ENCODE measurements at places on chromosomes 7 and 10. TPM values are rescaled to one million over a fixed set of nuclear protein-coding genes. Genes with fewer than 3 reads are reported as not detected.
A peak's percentile ranks its signal among the peaks of the same experiment; 100 is the strongest.

- H3K4me1 ChIP-seq, result no peaks in the 10 kb centered on the region
- peaks cover 55% of the 10 kb centered on the region for H3K36me3 ChIP-seq
- H3K27ac ChIP-seq, result no peak overlapping the region
- no peak for DNase-seq
These were observed 24.9 kb downstream of the RCC1L start for GRCh38 chr7:75048435-75049379.

GRCh38 chr7:104272767-104273384 is 55.5 kb upstream of the LHFPL3 start:
- no peaks in the 10 kb centered on the region for H3K27me3 ChIP-seq
- no peak overlapping the region for H3K4me3 ChIP-seq
- H3K36me3 ChIP-seq, result no peaks in the 10 kb centered on the region

DNA sequence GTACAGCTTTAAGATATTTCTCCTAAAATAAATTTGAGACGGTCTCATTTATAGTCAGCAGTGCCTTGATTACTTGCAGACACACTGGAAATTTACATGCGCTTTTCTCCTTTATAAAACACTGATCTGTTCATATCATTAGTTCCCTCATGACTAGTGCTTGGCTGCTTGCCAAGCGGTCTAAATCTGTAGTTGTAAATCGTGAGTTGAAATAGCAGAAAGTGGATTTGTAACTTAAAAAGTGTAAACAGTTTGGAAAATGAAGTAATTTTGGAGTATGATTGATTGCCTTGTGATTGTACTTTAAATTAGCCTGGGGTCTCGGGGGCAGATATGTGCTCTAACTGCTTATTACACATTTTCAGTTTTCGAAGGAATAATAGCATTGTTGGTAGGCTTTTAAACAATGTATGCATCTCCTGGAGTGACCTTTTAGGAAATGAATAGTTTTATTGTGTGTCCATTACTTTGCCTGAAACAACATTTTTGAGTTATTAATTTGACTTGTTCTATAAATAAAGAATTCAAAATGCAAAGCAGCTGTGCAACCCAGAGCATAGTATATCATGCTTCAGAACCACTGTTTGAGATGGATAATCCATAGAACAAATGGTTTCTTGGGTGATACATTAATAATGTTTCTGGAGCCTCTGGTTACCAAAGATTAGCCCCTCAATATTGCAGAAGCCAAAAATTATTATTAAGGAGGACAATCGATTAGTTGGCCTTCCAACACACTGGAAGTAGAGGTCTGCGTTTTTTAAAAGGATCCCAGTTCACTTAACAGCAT is 73.3 kb downstream of the ARID5B start:
- H3K4me3 ChIP-seq, result no peak overlapping the region
- H3K36me3 ChIP-seq, result no peaks in the 10 kb centered on the region
- H3K27me3 ChIP-seq, result no peaks in the 10 kb centered on the region
- no peak overlapping the region for H3K27ac ChIP-seq
- DNase-seq, result no peak

- H3K27me3 ChIP-seq, result no peaks in the 10 kb centered on the region
- H3K27ac ChIP-seq, result no peak overlapping the region
- no peak for DNase-seq
These were observed 9.7 kb upstream of the SMIM30 start for GRCh38 chr7:113128031-113128430.

DNA sequence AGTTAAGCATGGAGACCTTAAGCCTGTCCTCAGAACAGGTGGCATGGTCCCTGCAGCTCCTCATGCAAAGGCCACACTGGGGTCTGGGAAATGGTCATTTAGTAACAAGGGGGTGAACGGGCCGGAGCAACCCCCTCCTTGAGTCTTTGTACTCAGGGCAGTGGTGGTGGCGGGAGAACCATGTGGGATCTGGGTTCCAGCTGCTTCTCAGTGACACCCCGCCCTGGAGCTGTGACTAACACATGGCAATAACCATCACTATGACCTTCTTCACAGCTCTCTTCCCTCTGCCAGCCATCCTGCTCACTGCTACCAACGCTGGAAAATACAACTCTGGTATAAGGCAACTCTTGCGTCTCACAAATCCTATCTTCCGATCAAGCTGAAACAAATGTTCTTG is 203.4 kb upstream of the FRMD4A start:
- no peak for DNase-seq

DNA sequence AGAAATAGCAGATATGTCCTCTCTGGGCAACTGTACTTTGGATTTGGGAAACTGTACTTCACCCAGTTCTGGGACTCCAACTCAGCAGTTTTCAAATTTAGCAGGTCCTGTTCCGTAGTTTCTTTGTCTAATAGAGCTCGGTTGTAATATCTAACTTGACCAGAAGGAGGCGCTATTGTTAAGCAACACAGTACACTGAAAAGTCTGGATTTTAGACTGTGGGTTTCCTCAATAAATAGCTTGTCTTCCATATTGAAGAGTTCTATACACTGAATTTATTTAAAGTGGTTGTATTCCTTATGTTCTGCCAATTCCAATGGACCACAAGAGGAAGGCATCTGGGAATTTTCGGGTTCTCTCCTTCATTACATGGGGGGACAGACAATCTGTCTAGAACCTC is 39.8 kb downstream of the ELFN1 start:
- no peak for DNase-seq
- H3K4me3 ChIP-seq, result no peak overlapping the region
- H3K27me3 ChIP-seq, result peaks cover 3% of the 10 kb centered on the region
- no peaks in the 10 kb centered on the region for H3K4me1 ChIP-seq

GRCh38 chr10:4749271-4749574 is 76.8 kb upstream of the AKR1E2 start:
- H3K36me3 ChIP-seq, result no peaks in the 10 kb centered on the region
- H3K4me3 ChIP-seq, result no peak overlapping the region
- no peaks in the 10 kb centered on the region for H3K27me3 ChIP-seq
- H3K27ac ChIP-seq, result no peak overlapping the region

- H3K4me1 ChIP-seq, result peaks cover 28% of the 10 kb centered on the region
- peaks cover 21% of the 10 kb centered on the region for H3K27me3 ChIP-seq
- peak overlapping the region; percentile 47 for H3K27ac ChIP-seq
These were observed 30.3 kb downstream of the SKIDA1 start for GRCh38 chr10:21495002-21495751.

DNA sequence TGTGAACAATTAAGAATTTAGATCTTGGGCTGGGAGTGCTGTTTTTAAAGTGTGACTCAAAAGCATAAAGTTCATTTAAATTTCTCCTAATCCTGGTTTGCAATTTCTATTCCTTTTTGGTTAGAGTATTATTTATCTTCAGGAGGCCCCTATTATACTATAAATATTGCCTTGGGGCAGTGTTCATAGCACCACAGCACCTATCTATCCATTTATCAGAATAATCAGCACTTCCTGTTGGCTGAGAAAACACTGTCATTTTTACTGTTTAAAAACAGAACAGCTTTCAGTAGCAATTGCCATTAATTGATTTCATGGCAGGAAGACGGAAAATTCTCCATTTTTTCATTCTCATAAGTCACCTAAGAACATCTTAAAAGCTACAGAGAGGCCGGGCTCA is 111.4 kb downstream of the KIAA1217 start:
- no peaks in the 10 kb centered on the region for H3K36me3 ChIP-seq
- H3K4me3 ChIP-seq, result no peak overlapping the region
- H3K27me3 ChIP-seq, result no peaks in the 10 kb centered on the region
- H3K27ac ChIP-seq, result no peak overlapping the region

DNA sequence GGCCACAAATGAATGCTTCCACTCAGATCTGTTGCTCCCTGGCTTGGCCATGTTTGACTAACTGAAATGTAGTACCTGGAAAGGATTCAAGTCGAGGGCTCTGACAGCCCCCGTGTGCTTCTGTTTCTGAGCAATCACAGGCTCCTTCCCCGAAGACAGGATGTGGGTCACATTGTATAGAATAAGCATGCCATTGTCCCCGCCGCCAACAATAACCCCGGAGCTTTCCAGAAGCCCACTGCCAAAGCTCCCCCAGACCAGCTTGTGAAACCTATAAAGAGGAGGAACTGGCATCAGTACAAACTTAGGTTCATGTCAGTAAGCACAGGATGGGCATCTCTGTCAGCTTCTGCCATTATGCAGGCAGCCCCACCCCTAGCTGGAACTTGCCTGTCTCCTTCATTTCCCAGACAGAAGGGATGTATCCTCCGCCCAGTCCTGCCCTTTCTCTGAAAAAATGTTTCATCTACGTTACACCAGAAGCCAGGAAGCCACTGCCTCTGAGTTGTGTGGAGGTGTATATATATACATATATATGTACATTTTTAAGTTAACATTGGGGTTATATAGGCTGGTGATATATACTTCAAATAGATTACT is 10.3 kb downstream of the SEC31B start:
- H3K27ac ChIP-seq, result no peak overlapping the region
- H3K36me3 ChIP-seq, result peaks cover 25% of the 10 kb centered on the region
- no peaks in the 10 kb centered on the region for H3K27me3 ChIP-seq
- no peak overlapping the region for H3K4me3 ChIP-seq

GRCh38 chr10:69392481-69393000 is 24.2 kb downstream of the TACR2 start:
- H3K4me3 ChIP-seq, result no peak overlapping the region
- no peaks in the 10 kb centered on the region for H3K27me3 ChIP-seq
- peaks cover 3% of the 10 kb centered on the region for H3K4me1 ChIP-seq
- no peak overlapping the region for H3K27ac ChIP-seq
- H3K36me3 ChIP-seq, result peaks cover 90% of the 10 kb centered on the region

DNA sequence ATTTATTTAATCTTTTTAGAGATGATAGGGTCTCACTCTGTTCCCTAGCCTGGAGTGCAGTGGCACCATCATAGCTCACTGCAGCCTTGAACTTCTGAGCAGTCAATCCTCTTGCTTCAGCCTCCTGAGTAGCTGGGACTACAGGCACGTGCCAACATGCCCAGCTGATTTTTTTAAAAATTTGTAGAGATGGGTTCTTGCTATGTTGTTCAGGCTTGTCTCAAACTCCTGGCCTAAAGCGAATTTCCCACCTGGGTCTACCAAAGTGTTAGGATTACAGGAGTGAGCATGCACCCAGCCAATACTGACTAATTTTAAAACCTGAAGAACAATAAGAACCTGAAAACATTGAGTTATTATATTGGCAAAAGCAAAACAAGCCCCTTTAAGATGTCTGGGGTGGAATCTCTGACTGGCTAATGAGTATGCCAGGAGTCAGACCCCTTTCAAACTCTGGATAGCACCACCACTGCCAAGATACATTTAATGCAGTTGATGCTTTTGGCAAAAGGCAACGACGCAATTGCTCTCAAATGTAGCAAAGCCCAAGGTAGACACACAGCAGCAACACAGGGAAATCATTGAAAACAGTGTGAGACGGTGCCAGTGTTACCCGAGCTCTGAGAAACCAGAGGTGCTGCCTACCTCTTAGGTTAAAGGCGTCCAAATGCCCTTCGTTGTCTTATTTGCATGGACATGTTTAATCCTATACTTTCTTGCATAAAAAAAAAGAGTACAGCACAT is 40.7 kb upstream of the TOMM7 start:
- H3K4me3 ChIP-seq, result no peak overlapping the region
- H3K4me1 ChIP-seq, result peaks cover 32% of the 10 kb centered on the region
- H3K27ac ChIP-seq, result no peak overlapping the region
- no peaks in the 10 kb centered on the region for H3K27me3 ChIP-seq
- no peaks in the 10 kb centered on the region for H3K36me3 ChIP-seq
- DNase-seq, result no peak

GRCh38 chr10:69102440-69102839 is 14.5 kb downstream of the SRGN start:
- no peak overlapping the region for H3K27ac ChIP-seq
- H3K36me3 ChIP-seq, result peaks cover 35% of the 10 kb centered on the region
- H3K4me3 ChIP-seq, result no peak overlapping the region
- no peaks in the 10 kb centered on the region for H3K27me3 ChIP-seq
- DNase-seq, result no peak

DNA sequence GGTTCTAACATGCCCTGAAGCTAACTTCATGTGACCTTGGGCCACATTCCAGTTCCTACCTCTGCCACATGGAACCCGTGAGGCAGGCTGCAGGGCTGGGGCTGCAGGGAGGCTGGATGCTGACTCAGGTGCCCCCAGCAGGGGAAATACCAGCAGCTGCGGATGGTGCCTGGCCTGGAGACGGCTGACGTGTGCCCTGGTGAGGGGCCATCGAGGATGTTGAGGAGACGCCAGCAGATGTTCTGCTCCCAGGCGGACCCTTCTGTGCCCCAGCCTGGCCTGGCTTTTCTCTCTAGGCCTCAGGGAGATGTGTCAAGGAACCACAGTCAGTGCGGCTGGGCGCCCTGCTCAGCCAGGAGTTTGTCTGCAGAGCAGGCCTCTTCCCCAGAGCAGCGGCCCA is 8.8 kb downstream of the BAG3 start:
- no peak for DNase-seq
- H3K36me3 ChIP-seq, result peaks cover 11% of the 10 kb centered on the region
- no peak overlapping the region for H3K4me3 ChIP-seq
- no peak overlapping the region for H3K27ac ChIP-seq

- no peaks in the 10 kb centered on the region for H3K36me3 ChIP-seq
- no peak for DNase-seq
- H3K4me3 ChIP-seq, result no peak overlapping the region
- H3K27ac ChIP-seq, result peak overlapping the region; percentile 30
- no peaks in the 10 kb centered on the region for H3K27me3 ChIP-seq
These were observed 108.0 kb downstream of the GRK5 start for GRCh38 chr10:119315128-119316001.

GRCh38 chr10:49269523-49269922 is 29.4 kb upstream of the C10orf71 start:
- no peak overlapping the region for H3K27ac ChIP-seq
- no peaks in the 10 kb centered on the region for H3K27me3 ChIP-seq
- H3K36me3 ChIP-seq, result no peaks in the 10 kb centered on the region
- peaks cover 12% of the 10 kb centered on the region for H3K4me1 ChIP-seq

GRCh38 chr10:93417266-93417665 is 64.9 kb downstream of the MYOF start:
- H3K36me3 ChIP-seq, result no peaks in the 10 kb centered on the region
- H3K4me3 ChIP-seq, result no peak overlapping the region
- DNase-seq, result no peak

DNA sequence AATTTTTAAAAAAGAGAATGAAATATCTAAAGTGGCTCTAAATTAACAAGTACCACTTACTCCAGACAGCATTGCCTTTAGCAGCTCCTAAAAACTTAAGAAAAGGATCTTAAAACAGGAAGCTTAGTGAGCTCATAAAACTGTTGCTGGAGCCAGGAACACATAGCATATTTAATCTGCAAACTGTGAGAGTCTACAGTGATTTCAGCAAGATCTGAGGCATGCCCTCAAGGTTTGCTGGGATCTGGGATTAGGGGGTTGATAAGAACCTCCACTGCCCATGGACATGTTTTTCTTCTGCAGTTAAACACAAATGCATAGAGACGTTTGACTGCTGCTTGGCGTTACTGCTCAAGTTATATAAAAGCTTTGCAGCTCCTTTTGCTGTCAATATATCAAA is 3.8 kb downstream of the GLI3 start:
- no peaks in the 10 kb centered on the region for H3K36me3 ChIP-seq
- peaks cover 3% of the 10 kb centered on the region for H3K27me3 ChIP-seq
- no peak for DNase-seq
- no peak overlapping the region for H3K27ac ChIP-seq
- H3K4me3 ChIP-seq, result no peak overlapping the region
- H3K4me1 ChIP-seq, result peaks cover 26% of the 10 kb centered on the region

ADGRA1 gene
- total RNA-seq, result not detected

C10orf53 gene
- not detected for total RNA-seq

FOXI2 gene
- not detected for total RNA-seq

CYP3A4 gene
- total RNA-seq, result not detected

GPR26 gene
- not detected for total RNA-seq

RGR gene
- 0.41 TPM for total RNA-seq

OGDHL gene
- 0.69 TPM for total RNA-seq

KCND2 gene
- 0.61 TPM for total RNA-seq

CDC14C gene
- total RNA-seq, result not detected

ACHE gene
- 2.9 TPM for total RNA-seq

STEAP4 gene
- total RNA-seq, result 53.9 TPM

H2BK1 gene
- not detected for total RNA-seq

TFPI2 gene
- total RNA-seq, result 7.1 TPM

ZEB1 gene
- total RNA-seq, result 55.2 TPM

CYP17A1 gene
- total RNA-seq, result 1.9 TPM

PNLIP gene
- not detected for total RNA-seq
